ENCODE measurements at places on chromosomes 2 and 18. TPM values are rescaled to one million over a fixed set of nuclear protein-coding genes. Genes with fewer than 3 reads are reported as not detected.
A peak's percentile ranks its signal among the peaks of the same experiment; 100 is the strongest.

Gene CYP27C1
- under 0.01 TPM for total RNA-seq

Gene ACTG2
- total RNA-seq = 8,538 TPM

Gene TEX44
- not detected for total RNA-seq

Gene AQP12B
- total RNA-seq = not detected

Gene FOXD4L1
- 0.42 TPM for total RNA-seq

Gene HRH4
- 0.13 TPM for total RNA-seq

Gene ERBB4
- total RNA-seq = 0.17 TPM

DNA sequence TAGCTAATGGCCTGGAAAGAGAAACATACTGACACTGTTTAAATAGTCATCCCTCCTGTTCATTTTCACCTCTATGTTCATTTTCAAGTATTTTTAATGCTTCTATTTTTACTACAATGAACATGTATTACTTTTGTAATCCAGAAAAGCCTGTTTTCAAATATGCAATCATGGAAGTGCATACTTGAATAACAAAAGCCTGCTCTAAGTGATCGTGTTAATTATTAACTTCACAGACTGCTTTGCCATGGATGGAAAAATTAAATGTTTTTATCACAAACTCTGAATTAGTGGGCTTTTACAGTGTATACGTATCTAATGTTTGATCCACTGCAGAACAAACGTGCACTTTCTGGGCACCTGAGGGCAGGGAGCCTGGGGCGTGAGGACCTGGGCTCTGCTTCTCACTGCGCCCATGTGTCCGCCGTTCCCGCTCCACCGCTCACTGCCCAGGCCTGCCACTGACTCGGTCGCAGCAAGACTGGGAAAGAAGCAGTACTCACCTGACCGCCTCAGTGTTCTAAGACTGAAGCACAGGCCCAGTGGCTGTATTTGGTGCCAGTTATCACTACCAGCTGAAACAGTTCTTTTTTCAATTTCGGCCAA lies 80.6 kb downstream of the UXS1 start:
- DNase-seq = no peak

GRCh38 chr2:145764631-145765030 lies 1244.7 kb upstream of the ZEB2 start:
- no peak for DNase-seq

DNA sequence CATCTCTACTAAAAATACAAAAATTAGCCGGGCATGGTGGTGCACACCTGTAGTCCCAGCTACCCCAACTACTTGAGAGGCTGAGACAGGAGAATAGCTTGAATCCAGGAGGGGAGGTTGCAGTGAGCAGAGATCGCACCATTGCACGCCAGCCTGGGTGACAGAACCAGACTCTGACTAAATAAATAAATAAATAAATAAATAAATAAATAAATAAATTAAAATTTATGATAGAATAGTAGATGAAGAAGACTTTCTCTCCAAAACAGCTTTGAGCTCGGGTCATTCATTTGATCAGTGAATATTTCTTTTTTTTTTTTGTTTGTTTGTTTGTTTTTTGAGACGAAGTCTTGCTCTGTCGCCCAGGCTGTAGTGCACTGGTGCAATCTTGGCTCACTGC lies 17.6 kb upstream of the MTA3 start:
- DNase-seq = no peak

GRCh38 chr2:168700615-168701245 lies 101.7 kb upstream of the NOSTRIN start:
- no peak for DNase-seq

DNA sequence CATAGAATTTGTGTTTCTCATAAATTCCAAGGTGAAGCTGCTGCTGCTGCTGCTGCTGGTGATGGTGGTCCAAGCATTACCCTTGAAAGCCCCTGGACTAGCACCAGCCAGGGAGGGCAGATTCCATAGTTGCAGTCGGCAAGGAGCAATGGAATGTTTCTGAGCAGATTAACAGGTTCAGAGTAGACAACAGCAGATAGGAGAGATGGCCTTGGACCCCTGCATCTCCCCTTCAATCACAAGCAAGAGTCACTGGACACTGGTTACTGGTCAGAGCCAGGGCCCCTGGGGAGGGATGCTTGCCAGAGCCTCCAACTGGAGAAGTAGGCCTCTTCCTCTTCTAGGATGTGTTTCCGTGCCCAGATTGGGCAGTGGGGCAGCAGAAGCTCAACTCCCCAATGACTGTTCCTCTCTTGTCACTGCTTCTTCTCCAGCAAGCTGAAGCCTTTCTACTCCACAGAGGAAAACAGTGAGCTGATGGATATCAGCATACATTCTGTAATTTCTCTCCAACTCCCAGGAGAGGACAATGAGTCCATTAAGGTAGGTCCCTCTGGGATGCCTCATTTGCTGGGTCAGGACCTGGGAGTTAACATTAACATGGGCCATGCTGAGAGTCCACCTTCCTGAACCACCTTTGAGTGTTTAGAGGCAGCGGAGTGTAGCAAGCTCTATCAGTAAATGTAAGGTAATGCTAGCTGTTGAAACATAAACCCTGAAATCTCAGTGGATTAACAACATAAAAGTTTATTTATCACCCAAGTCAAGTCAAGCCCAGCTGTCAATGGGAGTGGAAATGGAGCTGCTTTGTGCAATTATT lies 35.3 kb downstream of the MROH2A start:
- no peak for DNase-seq

- no peak for DNase-seq
These were observed 51.1 kb downstream of the MTHFD2 start for GRCh38 chr2:74249406-74250122.

DNA sequence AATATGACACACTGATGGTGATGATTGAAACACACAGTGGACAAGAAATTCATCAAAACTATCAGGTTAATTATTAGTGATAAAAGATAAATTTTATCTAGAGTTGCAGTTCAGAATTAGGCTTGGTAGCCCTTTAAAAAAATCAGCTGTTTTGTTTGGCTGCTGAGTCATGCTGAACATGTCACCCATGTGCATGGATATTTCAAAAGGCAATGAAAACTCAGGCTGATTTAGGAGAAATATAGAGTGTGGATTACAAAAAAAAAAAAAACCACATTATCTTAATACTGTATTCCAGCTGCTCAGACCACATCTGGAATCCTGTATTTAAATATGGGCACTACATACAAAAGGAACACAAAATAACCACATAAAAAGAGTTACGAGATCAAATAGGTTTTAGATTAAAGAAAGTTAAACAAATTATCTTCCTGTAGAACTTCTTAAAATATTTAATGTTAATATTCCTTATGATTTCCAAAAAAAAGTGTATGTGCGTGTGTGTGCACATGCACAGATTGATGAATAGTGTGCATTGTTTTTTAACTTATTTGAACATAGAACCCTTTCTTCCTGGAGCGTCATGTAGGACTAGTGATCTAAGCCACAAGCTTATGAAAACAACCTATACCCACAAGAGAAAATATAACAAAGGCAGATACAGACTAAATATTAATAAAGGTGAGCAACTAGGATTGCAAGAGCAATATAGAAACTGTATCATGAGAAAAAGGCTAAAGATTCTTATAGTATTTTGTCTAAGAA lies 186.2 kb downstream of the STK39 start:
- DNase-seq = no peak

GRCh38 chr2:137182071-137182470 lies 416.7 kb downstream of the THSD7B start:
- DNase-seq = no peak

- DNase-seq = no peak
These were observed 56.6 kb downstream of the ACOXL start for GRCh38 chr2:110788976-110789375.

DNA sequence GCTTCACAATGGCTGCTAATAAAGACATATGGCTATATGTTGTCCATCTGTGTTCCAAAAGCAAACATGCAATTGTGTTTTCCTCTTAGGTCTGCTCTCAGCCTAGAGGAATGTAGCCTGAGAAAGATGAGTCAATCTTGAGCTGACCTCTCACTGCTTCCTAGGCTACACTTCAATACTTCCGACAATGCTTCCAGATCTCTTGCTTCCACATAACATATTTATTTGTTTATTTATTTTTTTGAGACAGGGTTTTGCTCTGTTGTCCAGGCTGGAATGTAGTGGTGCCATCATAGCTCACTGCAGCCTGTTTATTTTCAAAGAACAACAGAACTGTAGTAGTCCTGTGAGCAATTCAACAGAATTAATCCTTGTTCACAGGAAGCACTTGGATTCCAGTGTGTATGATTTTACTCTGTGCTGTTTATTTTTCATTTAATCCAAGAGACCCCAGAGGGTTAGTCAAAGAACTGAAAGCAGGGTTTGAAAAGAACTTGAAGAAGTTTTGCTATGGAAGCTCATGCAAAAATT lies 437.9 kb downstream of the TXNL1 start:
- DNase-seq = no peak

- DNase-seq = peak; percentile 57
These were observed 82.7 kb downstream of the FAM168B start for GRCh38 chr2:131010566-131010965.

DNA sequence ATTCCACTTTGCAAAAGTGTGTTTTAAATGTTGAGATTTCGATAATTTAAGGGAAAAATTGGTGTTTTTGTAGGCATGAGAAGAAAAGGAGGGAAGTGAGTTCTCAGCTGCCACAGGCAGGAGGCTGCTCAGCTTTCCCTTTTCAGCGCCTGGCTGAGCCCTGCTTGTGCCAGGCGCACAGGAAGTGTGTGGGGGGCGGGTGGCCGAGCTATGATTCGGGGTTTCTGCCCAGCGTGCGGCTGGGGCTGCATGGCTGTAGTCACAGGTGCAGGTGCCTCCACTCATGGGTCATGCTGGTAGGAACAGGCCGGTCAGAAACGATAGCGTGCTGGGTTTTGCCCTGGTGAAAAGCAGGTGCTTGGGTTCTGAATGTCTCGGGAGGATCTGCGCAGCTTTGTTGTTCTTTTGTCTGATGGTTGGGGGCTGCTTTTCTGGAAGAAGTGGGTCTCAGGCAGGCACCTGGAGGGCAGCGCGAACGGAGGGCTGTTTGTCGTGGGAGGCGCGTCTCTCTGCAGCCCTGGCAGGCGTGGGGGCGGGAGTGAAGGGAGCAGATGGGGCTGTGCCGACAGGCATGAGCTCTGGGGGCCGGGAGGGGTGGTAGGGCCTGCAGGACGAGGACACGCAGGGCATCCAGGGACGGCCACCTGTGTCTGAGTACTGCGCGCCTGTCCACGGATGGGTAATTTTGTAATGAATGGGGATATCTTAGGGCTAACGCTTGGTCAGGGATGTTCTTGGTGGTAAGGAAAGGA lies 2.1 kb downstream of the KCNG2 start:
- DNase-seq = no peak

DNA sequence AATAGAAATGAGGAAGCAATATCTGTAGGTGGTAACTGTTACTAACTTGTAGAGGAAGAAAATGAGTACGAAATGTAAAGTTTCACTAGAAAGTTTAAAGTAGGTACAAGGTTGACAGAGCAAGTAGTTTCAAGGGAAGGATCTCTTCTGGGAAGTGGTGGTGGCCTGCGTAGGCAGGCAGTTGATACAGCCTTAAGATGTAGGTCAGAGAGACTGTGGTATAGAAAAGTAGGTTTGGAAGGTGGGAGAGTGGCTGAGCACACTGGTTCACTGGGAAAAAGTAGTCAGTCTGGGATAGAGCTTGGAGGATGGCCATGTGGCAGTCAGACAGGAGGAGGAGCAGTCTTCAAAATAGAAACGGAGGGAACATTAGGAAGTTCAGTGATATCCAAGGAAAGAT lies 23.5 kb downstream of the KDM3A start:
- DNase-seq = no peak

DNA sequence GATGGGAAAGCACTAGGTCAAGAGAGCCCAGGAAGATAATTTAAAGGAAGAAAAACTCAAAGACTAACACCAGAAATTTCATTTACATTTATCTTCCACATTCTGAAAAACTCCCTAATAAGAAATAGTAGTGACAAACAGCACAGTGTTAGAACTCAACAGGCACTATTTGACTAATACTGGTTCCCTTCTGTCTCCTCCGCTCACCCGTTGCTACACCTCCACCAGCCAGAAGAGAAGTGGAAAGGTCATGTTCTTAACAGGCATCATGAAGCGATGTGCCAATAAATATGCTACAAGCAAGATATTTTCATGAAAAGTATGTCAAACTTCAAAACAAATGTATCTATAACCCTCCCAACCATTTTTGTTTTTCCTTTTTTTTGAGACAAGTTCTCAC lies 5.7 kb downstream of the ROCK1 start:
- no peak for DNase-seq

GRCh38 chr18:27845897-27846296 lies 331.0 kb downstream of the CDH2 start:
- DNase-seq = no peak

GRCh38 chr18:58850786-58851469 lies 13.7 kb upstream of the ZNF532 start:
- no peak for DNase-seq

DNA sequence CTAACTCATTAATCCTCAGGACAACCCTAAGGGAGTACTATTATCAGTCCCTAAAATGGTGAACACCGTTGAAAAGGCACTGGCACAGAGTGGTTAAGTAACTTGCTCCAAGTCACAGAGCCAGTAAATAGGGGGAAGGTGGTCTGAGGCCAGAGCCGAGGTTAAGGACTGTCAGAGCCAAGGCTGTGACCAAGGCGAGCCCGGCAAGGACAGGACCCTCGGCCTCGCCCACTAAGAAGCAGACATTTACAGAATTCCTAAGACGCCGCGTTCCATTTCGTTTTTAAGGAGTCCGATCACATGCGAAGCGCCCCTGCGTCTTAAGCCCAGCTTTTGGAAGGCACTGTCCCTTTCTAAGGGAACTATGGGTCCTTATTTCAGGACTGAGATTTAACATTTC lies 1.1 kb downstream of the PDIA6 start:
- no peak for DNase-seq

GRCh38 chr18:66495844-66496243 lies 108.0 kb downstream of the CDH19 start:
- DNase-seq = no peak

- DNase-seq = no peak
These were observed 42.2 kb downstream of the KLHL14 start for GRCh38 chr18:32730620-32731091.

DNA sequence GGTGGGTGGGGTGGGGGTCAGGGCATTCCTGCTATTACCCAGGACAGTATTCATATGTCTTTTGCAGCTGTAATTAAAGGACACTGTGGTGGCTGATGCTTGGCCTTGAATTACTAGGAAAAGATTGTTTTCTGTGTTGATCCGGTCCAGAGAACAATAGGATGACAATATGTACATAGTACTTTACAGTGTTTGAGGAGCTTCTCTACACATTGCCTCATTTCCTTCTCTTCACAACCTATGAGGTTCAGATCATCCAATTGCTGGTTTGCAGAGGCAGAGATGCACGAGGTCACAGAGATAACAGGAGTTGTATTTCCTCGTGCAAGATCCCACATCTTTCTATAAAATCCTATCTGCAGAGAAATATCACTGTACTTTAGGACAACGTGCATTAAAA lies 119.5 kb downstream of the LIPG start:
- no peak for DNase-seq

- no peak for DNase-seq
These were observed 265.5 kb downstream of the CYRIA start for GRCh38 chr2:16400127-16400623.

DNA sequence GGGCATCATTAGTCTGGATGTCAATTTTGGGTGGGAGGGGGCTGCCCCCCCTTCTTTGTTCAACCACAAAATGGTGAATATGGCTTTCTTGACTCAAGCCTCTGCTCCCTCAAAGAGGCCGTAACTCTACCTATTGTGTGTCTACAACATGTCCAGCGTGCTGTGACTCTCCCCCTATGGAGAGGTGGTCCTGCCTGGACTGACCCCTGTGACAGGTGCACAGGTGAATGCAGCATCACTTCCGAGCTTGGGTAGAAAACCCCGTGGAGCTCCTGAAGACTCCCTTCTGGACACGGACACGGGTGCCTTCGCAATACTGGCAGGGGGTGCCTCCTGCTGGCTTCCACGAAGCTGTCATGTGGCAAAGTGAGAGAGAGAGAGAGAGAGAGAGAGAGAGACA lies 397.8 kb downstream of the GALR1 start:
- peak; percentile 77 for DNase-seq
